ENCODE measurements at places on chromosomes 3 and 15.

DNA sequence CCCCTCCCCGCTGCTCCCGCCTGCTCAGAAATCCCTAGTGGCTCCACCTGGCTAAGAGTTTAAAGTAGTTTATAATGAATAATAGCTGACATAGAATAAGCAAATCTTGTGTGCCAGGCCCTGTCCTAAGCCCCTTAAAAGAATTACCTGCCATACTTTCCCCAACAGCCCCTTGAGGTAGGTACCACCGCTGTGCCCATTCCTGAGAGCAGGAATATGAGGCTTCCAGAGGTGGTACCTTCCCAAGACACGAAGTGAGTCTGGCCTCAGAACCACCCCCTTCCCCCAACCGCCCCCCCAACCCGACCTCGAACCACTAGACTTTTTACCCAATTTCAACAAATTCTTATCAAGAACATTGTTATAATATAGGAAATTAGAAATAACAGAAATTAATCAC, 1.2 kb downstream of the ABHD6 start:
- no peak for DNase-seq

- DNase-seq, result no peak
These were observed 646 bp upstream of the SLC35G2 start for GRCh38 chr3:136818191-136818768.

- no peak for DNase-seq
These were observed 124.8 kb upstream of the LRIG1 start for GRCh38 chr3:66625505-66626216.

DNA sequence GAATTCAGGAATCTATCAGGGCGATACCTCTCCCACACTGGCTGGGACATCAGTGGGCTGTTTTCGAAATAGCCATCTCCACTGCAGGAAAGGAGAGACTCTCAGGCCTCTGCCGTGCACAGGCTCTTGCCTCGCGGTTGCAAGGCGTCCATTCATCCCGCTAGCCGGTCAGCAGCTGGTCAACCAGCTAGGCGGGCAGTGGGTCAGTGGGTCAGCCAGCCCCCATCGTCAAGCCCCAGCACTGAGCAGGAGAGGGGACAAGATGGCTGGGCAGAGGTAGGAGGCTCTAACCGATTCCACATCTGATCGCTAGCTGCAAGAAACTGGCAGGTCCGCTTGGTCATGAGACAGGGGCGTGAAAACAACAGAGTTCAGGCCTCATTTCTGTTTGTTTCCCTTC, 45.1 kb downstream of the MUC4 start:
- no peak for DNase-seq

GRCh38 chr15:75779504-75779903, 63.7 kb upstream of the UBE2Q2 start:
- no peak for DNase-seq

- no peak for DNase-seq
These were observed 25.2 kb downstream of the GAP43 start for GRCh38 chr3:115648559-115648958.

DNA sequence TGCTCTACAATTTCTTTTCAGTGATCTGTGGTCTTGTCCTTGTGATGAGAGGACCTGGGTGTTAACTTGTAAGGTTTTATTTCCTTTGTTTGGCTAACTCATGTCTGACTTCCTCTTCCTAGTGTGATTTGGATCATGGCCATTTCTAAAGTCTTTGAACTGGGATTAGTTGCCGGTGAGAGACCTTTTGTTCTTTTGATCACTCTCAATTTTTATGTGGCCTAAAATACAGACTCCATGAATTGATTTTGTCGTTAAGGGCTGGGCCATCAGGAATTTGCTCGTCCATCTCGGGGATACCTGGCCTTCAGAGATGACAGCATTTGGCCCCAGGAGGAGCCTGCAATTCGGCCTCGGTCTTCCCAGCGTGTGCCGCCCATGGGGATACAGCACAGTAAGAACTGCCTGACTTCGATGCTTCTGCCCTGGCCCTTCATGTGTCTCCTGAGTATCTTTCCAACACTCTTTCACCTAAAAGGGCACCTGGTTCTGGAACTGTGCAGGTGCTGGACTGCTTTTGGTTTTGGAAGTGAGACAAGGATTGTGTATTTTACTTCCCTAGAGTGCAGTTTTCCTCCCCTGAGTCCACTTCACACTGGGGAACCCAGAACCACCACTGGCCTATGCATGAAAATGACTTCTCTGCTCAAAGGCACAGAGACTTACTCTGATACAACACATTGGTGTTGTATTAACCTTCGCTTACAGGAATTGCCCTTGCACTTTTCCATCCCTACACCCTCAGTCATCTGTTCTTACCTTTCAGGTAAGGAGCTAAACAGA, 13.1 kb upstream of the LRRC2 start:
- DNase-seq, result peak; percentile 31

GRCh38 chr15:36903922-36904556, 196.3 kb downstream of the MEIS2 start:
- no peak for DNase-seq

- DNase-seq, result no peak
These were observed 20.9 kb downstream of the RAD54L2 start for GRCh38 chr3:51559411-51559888.

GRCh38 chr3:169379496-169380090, 283.9 kb downstream of the MECOM start:
- no peak for DNase-seq

DNA sequence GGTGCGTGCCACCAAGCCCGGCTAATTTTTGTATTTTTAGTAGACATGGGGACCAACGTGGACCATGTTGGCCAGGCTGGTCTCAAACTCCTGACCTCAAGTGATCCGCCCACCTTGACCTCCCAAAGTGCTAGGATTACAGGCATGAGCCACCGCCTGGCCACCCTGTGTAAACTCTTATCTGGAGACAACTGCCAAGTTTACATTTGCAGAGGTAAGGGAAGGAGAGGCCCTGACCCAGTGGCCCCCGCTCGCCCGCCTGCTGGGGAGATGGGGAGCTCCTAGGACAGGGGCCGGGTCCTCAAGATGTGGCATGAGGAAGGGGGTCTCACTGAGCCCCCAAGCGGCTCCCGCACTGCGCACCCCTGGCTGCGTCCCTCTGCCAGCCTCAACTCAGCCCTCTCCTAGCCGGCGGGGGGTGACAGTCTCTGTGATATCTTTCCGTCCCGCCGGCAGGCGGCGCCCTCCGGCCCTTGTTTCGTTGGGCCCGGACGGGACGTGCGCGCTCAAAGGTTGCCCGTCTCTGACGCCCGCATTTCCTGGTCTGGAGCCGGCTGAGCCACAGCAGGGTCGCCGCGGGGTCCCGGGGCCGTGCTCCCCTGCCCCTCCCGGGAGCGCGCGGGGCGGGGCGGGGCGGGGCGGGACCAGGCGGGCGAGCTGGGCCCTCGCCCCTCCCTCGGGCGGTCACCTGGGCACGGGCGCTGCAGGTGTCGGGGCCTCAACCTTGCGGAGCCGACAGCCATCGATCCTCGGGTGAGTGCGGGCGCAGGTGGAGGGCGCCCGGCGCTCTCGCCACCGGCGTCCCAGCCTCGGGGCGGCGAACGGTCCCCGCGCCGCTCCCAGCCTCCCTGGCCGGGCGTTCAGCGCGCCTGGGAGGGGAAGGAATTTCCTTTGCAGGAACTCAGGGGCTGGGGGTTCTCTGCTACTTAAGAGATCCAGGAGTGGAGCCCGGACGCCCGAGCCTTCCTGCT, at the start of gene GPR160:
Gene GPR160, plus strand, starts transcription at position 533 of the 971 bp plus-strand sequence. CDS start 45,978 bp downstream, outside the sequence.
- peak; percentile 94 for DNase-seq

GRCh38 chr3:14570089-14570488, 29.9 kb upstream of the GRIP2 start:
- DNase-seq, result no peak

GRCh38 chr3:183792976-183793375, 32.4 kb downstream of the MAP6D1 start:
- DNase-seq, result no peak

GRCh38 chr3:174524203-174524602, 334.9 kb upstream of the NAALADL2 start:
- no peak for DNase-seq

GRCh38 chr15:79496838-79497237, 64.7 kb downstream of the MINAR1 start:
- no peak for DNase-seq

GRCh38 chr15:49751751-49752150, 130.9 kb downstream of the DTWD1 start:
- DNase-seq, result no peak

DNA sequence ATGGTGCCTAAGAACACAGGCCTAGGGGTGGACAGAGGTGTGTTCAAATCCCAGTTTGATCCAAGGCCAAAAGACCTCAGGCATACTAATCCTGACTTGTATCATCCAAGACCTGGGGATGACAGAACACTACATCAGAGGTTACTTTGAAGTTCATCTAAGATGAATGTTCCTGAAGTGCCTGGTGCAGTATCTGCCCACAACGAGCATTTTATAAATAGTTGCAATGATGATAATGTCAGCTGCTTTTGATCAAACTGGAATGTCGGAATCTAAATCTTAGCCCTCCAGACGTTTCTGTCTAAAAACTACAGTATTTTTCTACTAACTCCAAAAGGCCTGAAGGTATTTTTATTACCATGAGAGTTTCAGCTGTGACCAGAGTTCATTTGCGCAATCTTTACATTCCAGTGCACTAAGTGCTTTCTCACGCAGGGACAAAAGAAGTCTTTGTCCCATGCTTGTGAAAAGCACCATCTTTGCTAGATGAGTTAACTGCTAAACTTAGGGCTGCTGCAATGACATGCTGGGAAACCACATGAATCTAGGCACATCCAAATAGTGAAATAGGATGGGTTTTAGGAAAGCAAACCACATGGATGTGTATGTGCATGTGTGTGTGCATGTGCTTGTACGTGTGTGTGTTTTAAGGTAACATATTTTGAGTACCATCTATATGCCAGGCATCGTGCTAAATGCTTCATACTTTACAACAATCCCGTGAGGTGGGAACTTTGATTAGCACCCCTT, 18.1 kb downstream of the ANXA2 start:
- DNase-seq, result peak; percentile 44

- DNase-seq, result peak; percentile 60
These were observed 90.2 kb upstream of the KLF13 start for GRCh38 chr15:31236184-31237042.

- peak; percentile 50 for DNase-seq
These were observed 716 bp downstream of the SMC4 start for GRCh38 chr3:160400030-160400701.

DNA sequence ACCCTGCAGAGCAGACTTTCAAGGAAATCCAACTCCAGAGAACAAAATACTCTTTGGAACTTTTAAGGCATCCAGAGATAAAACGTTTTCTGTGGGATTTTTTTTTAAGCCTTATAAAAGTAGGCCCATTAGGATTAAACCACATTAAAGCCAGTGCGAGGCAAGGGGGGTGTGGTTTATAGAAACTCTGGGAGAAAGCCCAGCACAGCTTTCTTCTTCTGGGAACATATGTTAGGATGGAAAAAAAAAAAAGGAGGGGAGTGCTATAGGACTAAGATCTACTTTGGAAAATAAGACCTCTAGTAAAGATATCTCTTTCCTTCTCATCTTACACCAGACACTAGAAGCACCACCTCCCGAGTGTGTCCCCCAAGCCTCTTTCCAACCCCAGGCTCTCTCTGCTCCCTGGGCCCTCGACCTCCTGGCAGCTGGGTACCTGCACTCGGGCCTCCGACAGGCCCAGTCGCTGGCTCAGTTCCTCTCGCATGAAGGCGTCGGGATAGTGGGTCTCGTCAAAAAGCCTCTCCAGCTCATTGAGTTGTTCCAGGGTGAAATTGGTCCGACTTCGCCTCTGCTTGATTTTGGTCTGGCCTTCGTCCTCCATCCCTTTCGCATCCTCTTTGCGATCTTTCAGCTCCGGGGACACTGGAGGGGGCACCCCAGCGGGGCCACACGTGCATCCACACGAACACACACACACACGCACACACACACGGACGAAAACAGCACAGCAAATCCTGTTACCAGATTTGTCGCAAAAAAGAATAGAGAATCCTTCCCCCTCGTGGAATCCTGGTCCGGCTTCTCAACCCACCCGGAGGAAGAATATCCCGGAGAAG, 3.8 kb downstream of the SHOX2 start:
- no peak for DNase-seq

GRCh38 chr15:39079296-39079847, 501.5 kb upstream of the THBS1 start:
- DNase-seq, result peak; percentile 32

DNA sequence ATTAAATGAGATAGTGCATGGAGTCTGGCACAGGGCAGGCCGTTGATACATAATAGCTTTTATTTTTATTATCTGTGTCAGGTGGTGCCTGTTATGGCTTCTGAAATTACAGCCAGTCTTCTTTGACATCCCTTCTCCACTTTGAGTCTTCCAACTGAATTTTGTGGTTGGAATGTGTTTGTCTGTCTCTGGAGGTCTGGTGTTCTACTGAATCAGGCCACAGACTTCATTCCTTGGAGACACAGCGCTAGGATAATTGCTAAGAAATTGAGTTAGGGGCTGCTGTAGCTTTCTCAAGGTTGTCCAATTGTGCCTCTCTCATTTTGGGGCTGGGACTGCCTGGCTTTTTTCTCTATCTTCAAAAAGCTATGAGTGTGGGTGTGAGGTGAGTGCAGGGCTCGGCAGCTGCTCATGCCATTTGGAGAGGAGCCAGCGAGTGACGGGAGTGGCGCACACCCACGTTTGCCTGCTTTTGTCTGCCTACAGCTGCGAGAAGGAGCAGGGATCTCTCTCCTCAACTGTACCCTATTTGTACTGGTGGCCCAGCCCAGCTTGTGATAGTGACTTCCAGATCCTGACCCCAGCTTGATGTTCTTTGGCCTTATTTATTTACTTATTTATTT, 49.8 kb upstream of the SYN2 start:
- DNase-seq, result peak; percentile 35

DNA sequence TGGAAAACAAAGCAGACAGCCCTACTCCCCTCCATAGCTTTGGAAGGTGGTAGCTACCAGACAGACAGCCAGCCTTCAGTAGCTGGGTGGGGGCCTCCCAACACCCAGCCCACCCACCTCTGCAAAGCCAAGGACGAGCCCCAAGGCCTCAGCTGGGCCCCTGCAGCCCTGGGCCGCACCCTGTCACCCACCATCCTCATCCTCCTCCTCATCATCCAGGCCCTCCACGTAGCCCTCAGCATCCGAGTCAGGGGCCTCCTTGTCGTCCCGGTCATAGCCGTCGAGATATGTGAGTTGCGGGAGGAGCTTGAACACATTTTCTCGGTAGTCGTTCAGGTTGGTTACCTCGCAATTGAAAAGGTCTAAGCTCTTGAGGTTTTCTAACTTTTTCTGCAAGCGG, 36.5 kb downstream of the ANP32A start:
- no peak for DNase-seq

- DNase-seq, result no peak
These were observed 86.8 kb downstream of the CYP19A1 start for GRCh38 chr15:51251556-51251955.

Measured in colonic mucosa (tissue), 4 donors.